Placental epithelial cell (primary cell): ENCODE measurements at places on chromosomes 2 and 18. TPM values are rescaled to one million over a fixed set of nuclear protein-coding genes. Genes with fewer than 3 reads are reported as not detected.

Gene OR6B2
- total RNA-seq, result not detected in 2 replicates

Gene C1QL2
- total RNA-seq, result not detected in 2 replicates

Gene ST8SIA3
- total RNA-seq, result not detected in 2 replicates

Gene RNU2-63P
- total RNA-seq, result 800 TPM in 1 of 2 replicates, not detected in the other

Gene VIL1
- not detected in 2 replicates for total RNA-seq

Gene C2orf76
- total RNA-seq, result 5.9 and 6.6 TPM in 2 replicates

Gene REEP1
- under 0.01 and 0.65 TPM in 2 replicates for total RNA-seq

Gene PREB
- total RNA-seq, result 44.4 and 75.3 TPM in 2 replicates

Gene ACTG2
- total RNA-seq, result 0.39 and 0.98 TPM in 2 replicates

Gene TUBB6
- total RNA-seq, result 242 and 398 TPM in 2 replicates

Gene TMEM185B
- total RNA-seq, result 31.8 and 47.2 TPM in 2 replicates

Gene ALPG
- under 0.01 TPM in 1 of 2 replicates, not detected in the other for total RNA-seq

Gene TMX3
- total RNA-seq, result 28.7 and 48.5 TPM in 2 replicates

Gene CXCR1
- total RNA-seq, result not detected in 2 replicates

Gene ABCG8
- not detected in 2 replicates for total RNA-seq

Gene FN1
- total RNA-seq, result 15,002 and 24,051 TPM in 2 replicates

Gene ASB1
- 14.9 and 26.5 TPM in 2 replicates for total RNA-seq

Gene NOTO
- total RNA-seq, result not detected in 2 replicates

Gene MYO1B
- 71.5 and 130 TPM in 2 replicates for total RNA-seq

Gene GATA6
- 0.11 and 0.39 TPM in 2 replicates for total RNA-seq

Gene RNF125
- 0.43 and 0.79 TPM in 2 replicates for total RNA-seq

Gene RGPD3
- total RNA-seq, result under 0.01 and 0.11 TPM in 2 replicates

Gene SATB2
- total RNA-seq, result 0.22 and 1.2 TPM in 2 replicates

Gene KLHL30
- total RNA-seq, result not detected in 2 replicates

Gene FAM228A
- 1.6 and 3.9 TPM in 2 replicates for total RNA-seq

Gene RAB12
- total RNA-seq, result 60.9 and 61.1 TPM in 2 replicates

Gene TDRD15
- not detected in 2 replicates for total RNA-seq

Gene LINC00305
- total RNA-seq, result not detected in 2 replicates
